T-cell (primary cell): ENCODE measurements at places on chromosomes 5 and 9. TPM values are rescaled to one million over a fixed set of nuclear protein-coding genes. Genes with fewer than 3 reads are reported as not detected.

GRCh38 chr9:127166651-127167524 lies 44.5 kb upstream of the ANGPTL2 start:
- DNase-seq: no peak

DNA sequence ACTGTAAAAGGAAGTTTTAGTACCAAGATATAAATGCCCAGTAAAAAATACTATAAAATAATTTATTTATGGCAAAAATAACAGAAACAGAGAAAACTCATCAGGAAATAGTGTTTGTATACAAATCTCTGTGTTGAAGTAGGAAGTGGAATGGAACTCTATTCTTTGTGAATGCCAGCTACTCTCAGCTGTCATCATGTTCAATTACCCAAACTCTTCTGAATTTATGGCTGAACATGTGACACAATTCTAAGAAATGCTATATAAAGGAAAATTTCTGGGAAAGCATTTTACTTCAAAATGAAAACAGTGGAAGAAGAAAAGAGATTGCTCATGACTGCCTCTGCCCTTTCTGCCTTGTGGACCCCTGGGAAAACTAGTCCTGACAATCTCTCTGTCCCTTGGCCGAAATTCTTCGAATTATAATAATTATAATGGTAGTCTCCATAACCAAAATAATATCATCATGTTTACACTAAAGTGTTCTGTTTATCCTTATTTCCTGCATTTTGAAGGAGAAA lies 522.3 kb upstream of the ST8SIA4 start:
- no peak for DNase-seq

DNA sequence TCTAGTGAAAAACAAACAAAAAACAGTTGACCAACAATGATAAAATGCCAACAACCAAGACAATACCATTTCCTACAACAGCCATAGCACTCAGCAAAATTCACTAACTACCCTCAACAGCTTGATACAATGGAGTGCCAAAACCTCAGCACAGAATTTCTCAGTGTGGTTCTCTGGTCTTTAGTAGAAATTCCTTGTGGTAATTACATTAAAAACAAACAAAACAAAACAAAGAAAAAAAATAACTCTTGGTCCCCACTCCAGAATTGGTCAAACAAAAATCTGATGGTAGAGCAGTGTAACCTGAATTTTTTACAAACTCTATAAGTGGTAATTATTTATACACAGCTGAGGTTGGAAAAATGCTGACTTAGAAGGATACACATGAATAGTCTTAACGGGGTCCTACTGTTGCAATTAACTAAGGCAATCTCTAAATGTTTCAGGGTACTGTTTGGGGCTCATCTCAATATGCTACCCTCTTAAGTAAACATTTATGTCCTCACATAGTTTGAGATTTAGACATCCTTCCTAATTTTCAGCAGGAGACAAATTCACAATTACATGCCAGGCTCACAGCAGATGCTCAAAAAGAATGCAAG lies 13.8 kb downstream of the CSNK1A1 start:
- DNase-seq: no peak

DNA sequence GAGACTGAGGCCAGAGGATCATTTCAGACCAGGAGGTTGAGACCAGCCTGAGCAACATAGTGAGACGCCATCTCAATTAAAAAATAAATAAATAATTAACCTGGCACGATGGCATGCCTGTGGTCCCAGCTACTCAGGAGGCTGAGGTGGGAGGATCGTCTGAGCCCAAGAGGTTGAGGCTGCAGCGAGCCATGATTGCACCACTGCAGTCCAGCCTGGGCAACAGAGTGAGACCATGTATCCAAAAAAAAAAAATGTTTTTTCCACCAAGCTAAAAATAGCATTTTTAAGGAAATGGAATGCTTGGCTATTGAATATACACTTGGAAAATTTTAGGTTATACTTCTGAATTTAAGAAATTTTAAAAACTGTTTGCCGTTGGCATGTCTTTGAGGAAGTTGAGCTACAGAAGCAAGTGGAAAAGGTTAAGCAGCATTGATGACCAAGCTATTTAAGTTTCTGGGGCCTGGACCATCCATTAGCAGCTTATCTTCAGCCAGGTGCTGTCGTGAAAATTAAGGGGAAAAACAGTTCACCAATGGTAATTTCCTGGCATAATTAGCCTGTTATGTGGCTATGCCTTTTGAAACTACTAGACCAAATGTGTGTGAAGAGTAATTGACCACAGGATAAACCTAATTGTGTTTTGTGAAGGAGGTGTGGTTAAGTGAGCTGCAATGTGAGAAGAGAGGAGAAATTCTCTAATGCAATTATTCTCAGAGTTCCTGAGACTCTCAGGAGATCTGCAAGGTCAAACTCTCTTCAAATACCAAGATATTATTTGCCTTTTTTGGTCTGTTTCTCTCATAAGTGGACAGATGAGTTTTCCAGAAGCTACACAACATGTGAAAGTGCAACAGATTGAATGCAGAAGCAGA lies 21.0 kb downstream of the F2R start:
- no peak for DNase-seq

GRCh38 chr5:106189121-106189809 lies 1481.5 kb downstream of the EFNA5 start:
- no peak for DNase-seq

DNA sequence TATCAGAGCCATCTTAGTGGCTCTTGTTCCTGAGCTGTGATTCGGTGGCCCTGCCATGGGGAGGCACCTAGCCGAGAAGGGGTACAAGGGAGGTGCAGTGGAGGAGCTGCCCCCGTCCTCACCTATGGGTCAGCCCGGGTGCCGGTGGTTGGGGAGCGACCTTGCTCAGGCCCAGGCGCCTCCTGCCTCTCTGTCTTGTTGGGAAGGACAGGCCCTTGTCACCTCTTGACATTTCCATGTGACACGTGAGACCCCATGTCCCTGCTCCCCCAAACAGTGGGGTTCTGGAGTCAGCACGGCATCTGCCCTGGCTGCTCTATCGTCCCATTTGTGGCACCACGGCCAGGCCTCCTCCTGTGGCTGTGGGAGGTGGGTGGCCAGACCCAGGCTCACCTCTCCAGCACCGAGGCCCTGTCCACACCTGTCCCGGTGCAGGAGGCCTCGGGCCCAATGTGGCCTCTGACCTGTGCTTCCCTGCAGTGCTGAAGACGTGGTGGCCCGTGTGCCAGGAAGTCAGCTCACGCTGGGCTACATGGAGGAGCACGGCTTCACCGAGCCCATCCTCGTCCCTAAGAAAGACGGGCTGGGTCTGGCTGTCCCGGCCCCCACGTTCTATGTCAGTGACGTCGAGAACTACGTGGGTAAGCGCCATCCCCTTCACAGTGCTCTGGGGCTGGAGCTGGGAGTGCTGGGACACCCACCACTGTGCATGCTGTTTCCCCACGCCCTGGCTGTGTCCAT lies 68.9 kb downstream of the PHF2 start:
- no peak for DNase-seq

GRCh38 chr9:3528451-3528850 lies 2.6 kb upstream of the RFX3 start:
- DNase-seq: peak; percentile 15

DNA sequence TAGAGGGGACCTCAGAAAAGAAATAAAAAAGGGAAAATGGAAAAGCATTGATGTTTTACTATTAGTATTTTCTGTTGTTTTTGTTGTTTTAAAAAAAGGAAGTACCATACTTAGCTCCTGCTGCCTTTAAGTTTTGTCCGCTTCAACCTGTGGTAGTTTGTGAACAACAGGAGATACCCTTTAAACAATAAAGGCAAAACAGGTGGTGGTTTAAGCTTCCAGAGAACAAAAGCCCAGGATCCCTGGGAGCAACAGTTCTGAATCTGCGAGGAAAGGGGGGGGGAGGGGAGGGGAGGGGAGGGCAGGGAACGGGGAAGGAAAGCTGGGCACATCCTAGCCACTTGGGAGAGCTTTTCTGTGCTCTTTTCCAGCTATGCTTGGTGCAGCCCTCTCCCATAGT lies 2.1 kb upstream of the PSIP1 start:
- no peak for DNase-seq

DNA sequence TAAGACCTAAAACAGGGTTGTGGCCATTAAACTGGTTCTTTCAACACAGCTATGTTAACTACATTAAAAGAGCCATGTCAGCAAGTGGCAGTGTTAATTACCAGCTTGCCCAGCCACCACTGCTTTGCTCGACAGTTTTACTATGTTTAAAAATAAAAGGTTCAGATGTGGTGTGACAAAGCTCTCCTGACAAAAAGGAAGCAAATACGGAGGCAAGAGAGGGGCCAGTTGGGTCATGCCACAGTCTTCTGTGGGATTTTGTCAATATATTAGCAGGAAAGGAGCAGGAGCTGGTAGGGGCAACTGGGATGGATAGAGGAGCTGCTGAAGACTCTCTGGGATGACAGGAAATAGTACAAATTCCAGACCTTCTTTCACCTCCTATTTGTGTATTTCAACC lies 113.5 kb upstream of the PCA3 start:
- DNase-seq: no peak

DNA sequence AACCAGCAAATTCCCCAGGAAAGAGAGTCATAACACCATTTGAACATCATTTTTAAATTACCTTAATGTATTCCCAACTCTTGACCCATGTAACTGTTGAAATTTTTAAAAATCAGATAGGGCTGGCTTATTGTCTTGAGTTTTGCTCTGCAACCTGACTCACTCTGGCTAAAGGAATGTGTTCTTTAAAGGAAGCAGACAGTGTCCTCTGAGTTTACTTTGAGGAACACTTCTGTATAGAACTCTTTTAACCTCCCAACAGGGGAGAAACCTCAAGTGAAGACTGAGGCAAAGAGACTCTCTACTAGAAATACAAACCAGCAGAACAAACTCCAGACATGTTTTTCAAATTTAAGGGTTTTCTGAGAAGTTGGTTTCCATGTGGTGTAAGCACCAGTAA lies 248.9 kb downstream of the CWC27 start:
- no peak for DNase-seq

- peak; percentile 56 for DNase-seq
Observed at GRCh38 chr9:126705767-126706697, 92.3 kb downstream of the LMX1B start.

DNA sequence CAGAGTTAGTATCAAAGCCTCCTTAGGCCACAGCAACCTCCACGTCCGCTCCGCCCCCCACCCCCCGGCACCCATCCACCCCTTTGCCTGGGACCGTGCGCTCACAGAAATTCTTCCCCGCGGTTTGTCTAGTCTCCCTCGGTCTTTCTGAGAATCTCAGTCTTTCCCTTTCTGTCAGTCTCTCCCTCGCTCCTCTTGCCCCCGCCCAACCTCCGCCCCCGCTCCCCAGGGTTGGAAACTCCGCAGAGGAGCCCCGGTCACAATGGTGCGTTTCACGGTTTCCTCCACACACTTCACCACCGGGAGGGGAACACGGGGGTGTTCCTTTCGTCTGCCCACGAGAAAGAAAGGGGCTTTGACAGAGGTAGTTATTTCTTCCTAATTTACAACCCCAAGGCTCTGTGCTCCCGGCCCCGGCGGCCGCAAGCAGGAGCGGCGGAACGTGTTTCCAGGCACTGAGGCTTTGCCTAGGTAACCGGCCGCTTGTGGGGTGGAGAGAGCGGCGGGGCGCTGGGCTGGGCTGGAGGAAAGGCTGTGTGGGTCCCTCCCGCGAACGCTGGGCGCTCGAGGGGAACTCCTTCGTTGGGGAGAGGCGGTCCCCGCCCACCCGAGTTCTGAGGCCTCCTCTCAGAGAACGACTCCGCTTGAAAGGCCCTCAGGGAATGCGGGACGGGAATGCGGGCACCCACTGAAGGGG lies 2.1 kb downstream of the NR4A3 start:
- DNase-seq: peak; percentile 22

DNA sequence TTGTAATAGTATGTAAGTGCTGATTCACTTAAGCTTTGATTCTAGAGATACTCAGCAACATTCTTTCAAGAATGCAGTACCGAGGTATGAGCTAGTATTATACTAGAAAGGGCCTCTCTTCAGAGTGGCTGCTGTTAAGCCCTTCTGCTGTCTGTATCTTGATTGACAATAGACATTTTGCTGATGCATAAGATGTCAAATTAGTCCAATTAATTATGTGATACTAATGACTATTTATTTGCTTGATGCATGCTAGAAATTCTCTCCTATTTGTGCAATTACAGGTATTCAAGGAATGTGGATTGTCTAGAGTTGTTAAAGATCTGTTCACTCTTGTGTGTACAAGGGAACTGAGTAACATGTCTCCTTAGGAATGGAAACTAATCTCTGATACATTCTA lies 92.3 kb upstream of the PTGER4 start:
- no peak for DNase-seq

DNA sequence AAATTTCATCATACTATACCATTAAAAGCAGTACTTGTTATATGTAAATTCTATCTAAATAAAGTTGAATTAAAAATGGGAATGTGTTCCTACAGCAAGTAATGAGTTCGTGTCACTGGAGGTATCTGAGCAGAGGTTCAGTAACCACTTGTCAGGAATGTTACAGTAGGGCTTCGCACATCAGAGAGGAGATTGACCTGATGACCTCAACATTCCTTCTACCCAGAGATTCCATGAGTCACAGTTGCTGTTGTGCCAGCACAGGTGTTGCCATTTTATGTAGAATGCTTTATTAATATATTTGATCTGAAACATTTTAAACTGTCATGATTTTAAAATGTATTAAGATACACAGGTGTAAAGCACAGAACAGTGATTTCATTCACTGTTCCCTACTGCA lies 60.3 kb downstream of the STX17 start:
- DNase-seq: no peak

DNA sequence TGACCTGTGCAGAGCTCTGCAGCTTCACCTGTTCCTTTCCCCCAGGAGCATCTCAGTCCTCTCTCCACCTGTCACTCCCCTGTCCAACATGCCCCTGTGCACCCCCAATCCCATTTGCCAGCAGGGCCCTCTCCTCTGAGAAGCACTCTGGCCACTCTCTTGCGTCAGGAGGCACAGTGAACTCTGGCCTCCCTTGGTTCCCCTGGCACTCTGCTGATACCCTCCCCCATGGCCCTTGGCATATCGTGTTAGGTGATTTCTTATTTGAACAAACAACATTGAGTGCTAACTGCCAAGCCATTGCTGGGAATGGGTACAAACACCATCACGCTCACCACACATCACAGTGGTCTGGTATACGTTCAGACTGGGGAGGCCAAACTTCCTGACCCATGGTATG lies 20.9 kb upstream of the TNIP1 start:
- no peak for DNase-seq

- no peak for DNase-seq
Observed at GRCh38 chr5:98827161-98827560, 53.7 kb downstream of the RGMB start.

DNA sequence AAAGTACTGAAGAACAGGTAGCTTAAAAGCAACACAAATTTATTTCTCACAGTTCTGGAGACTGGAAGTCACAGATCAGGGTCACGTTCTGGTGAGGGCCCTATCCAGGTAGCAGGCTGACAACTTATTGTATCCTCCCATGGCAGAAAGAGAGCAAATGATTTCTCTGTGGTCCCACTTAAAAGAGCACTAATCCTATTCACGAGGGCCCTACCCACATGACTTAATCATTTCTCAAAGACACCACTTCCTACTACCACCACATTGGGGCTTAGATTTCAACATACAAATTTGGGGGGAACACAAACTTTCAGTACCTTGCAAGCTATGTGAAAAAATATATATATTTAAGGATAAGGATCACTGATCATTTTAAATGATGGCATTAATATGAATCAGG lies 75.8 kb upstream of the PPP1R2B start:
- DNase-seq: no peak

- no peak for DNase-seq
Observed at GRCh38 chr5:131505237-131505908, 129.7 kb downstream of the RAPGEF6 start.

HMMR gene
- total RNA-seq: 0.41 TPM

GARIN3 gene
- total RNA-seq: not detected

IFNE gene
- total RNA-seq: not detected

CDX1 gene
- total RNA-seq: 0.23 TPM

OR1L8 gene
- total RNA-seq: not detected

TMEM215 gene
- total RNA-seq: not detected

GMCL2 gene
- total RNA-seq: not detected

TRUB2 gene
- 12.4 TPM for total RNA-seq

SKP1 gene
- total RNA-seq: 307 TPM

NRARP gene
- 1.7 TPM for total RNA-seq
